Neural crest cell (in vitro differentiated cells): ENCODE measurements at places on chromosomes 4 and X.
A peak's percentile ranks its signal among the peaks of the same experiment; 100 is the strongest.

- DNase-seq, result no peak
- no peaks in the 10 kb centered on the region for H3K36me3 ChIP-seq
- no peak overlapping the region for H3K27ac ChIP-seq
- H3K4me3 ChIP-seq, result no peak overlapping the region
- no peaks in the 10 kb centered on the region for H3K27me3 ChIP-seq
- H3K4me1 ChIP-seq, result no peaks in the 10 kb centered on the region
These were observed 133.3 kb upstream of the MAGEB16 start for GRCh38 chrX:35664833-35665232.

DNA sequence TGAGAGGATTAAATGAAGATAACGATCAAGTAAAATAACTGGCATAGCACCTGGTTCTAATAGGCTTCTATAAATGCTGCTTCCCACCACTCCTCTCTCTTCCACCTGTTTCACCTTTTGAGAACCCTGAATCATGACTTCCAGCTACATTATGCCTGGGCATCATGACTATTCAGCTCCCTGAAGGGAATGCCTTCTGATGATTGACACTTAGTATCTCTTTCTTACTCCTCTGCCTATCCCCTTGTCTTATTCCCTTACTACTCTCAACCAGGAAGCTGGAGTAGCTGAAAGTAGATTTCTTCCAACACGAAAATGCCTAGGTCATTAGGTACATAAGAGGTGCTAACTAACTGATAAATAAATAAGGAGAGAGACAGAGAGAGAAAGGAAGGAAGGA, 24.7 kb upstream of the CXCL8 start:
- H3K4me3 ChIP-seq, result no peak overlapping the region
- no peaks in the 10 kb centered on the region for H3K36me3 ChIP-seq
- no peaks in the 10 kb centered on the region for H3K27me3 ChIP-seq
- no peaks in the 10 kb centered on the region for H3K4me1 ChIP-seq
- no peak overlapping the region for H3K27ac ChIP-seq

DNA sequence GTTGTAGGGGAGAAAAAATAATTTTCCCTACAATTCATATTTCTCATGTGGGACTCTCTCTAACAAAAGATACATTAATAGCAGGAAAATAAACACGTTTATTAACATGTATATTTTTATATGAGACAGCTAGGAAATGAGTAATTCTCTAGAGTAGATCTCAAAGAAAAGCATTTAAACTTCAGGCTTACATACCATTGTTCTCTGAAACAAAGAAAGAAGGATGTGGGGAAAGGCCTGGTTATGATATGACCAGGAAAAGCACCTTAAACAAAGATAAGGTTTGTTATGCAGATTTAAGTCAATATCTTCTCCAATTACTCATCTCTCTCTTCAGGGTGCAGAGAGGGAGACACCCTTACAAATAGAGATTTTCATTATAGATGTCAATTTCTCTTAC, 131.3 kb downstream of the SLC7A11 start:
- H3K27ac ChIP-seq, result no peak overlapping the region
- no peaks in the 10 kb centered on the region for H3K27me3 ChIP-seq
- H3K4me3 ChIP-seq, result no peak overlapping the region
- DNase-seq, result no peak

DNA sequence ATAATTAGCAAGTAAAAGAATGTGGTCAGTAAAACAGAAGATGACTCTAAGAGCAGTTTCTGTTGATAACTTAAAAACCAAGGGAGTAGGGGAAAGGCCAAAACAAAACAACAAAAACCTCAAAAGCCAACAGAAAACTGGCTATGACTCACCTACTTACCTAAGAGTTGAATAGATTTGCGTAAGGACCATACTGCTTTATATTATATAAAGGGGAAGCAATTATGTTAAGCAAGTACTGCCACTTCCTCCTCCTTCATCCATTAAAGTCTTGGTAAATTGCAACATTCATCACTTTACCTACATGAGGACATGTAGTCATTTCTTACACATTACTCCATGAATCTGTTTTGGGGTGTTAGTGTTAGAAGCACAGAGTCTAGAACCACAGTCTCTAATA, 85.9 kb upstream of the FAM47A start:
- no peak overlapping the region for H3K27ac ChIP-seq
- no peaks in the 10 kb centered on the region for H3K36me3 ChIP-seq
- no peaks in the 10 kb centered on the region for H3K27me3 ChIP-seq
- H3K4me3 ChIP-seq, result no peak overlapping the region

- H3K4me1 ChIP-seq, result peaks cover under 1% of the 10 kb centered on the region
- H3K27ac ChIP-seq, result no peak overlapping the region
- no peaks in the 10 kb centered on the region for H3K27me3 ChIP-seq
- H3K36me3 ChIP-seq, result peaks cover 14% of the 10 kb centered on the region
- peak overlapping the region; percentile 9 for H3K4me3 ChIP-seq
These were observed 1.9 kb downstream of the UBL4A start for GRCh38 chrX:154484255-154485149.

- H3K4me1 ChIP-seq, result peaks cover 5% of the 10 kb centered on the region
- no peaks in the 10 kb centered on the region for H3K36me3 ChIP-seq
- no peak overlapping the region for H3K4me3 ChIP-seq
- DNase-seq, result peak; percentile 51
- no peak overlapping the region for H3K27ac ChIP-seq
- no peaks in the 10 kb centered on the region for H3K27me3 ChIP-seq
These were observed 667.6 kb downstream of the PCDH18 start for GRCh38 chr4:136864604-136865185.

DNA sequence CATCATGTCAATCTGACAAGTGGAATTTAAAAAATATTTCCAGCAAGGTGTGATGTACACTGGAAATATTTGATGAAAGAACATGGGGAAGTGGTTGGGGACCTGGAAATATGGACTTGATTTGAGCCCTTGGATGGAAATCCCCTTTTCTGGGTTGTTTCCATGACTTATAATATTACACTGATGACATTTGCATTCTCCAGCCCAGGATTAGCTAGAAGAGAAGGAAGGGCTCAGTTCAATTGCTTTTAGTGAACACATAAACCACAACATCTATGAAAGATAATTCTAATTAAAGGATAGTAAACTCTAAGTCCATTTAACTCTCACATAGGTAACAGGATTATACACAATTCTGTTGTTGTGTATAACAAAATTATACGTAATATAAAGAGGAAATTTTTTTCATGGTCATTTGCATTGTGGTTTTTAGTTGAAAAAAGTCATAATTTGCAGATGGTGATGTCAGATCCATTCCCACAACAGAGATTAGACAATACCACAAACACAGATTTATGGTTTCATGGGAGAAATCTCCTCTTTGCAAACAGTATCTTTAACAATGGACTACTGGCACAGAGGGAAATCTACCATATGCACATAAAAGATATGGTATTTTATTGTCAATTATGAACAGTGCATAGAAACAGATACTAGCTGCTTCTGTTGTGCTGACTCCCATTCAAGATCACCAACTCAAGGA, 126.5 kb downstream of the DKK2 start:
- no peak overlapping the region for H3K4me3 ChIP-seq
- no peaks in the 10 kb centered on the region for H3K4me1 ChIP-seq
- H3K27me3 ChIP-seq, result peaks cover 3% of the 10 kb centered on the region
- no peak overlapping the region for H3K27ac ChIP-seq
- H3K36me3 ChIP-seq, result no peaks in the 10 kb centered on the region
- no peak for DNase-seq

DNA sequence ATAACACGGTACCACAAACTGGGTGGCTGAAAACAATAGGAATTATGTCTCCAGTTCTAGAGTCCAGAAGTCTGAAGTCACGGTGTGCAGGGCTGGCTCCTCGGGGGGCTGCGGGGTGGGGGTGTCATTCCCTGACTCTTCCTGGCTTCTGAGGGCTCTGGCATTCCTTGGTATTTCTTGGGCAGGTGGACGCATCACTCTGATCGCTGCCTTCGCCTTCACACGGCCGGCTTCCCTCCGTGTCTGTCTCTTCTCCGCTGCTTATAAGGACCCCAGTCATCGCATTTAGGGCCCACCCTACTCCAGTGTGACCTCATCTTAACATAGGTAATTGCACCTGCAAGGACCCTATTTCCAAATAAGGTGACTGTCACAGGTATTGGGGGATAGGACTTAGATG, 134.6 kb downstream of the CPZ start:
- H3K4me3 ChIP-seq, result no peak overlapping the region
- DNase-seq, result no peak
- H3K27ac ChIP-seq, result no peak overlapping the region

GRCh38 chrX:150253959-150254620, 109.0 kb upstream of the MAMLD1 start:
- H3K4me1 ChIP-seq, result no peaks in the 10 kb centered on the region

GRCh38 chrX:27078371-27078770, 384.8 kb downstream of the PPP4R3C start:
- H3K4me3 ChIP-seq, result no peak overlapping the region
- H3K4me1 ChIP-seq, result no peaks in the 10 kb centered on the region
- no peak for DNase-seq
- H3K27me3 ChIP-seq, result no peaks in the 10 kb centered on the region

- peaks cover 31% of the 10 kb centered on the region for H3K4me1 ChIP-seq
- no peak for DNase-seq
- H3K36me3 ChIP-seq, result peaks cover 4% of the 10 kb centered on the region
- no peak overlapping the region for H3K27ac ChIP-seq
These were observed 73.5 kb downstream of the CLCN5 start for GRCh38 chrX:49995795-49996455.

GRCh38 chr4:1770791-1771231, 22.3 kb upstream of the FGFR3 start:
- H3K36me3 ChIP-seq, result no peaks in the 10 kb centered on the region
- no peak overlapping the region for H3K27ac ChIP-seq
- peaks cover 11% of the 10 kb centered on the region for H3K4me1 ChIP-seq
- no peak overlapping the region for H3K4me3 ChIP-seq
- H3K27me3 ChIP-seq, result peaks cover 7% of the 10 kb centered on the region
- no peak for DNase-seq

- H3K27ac ChIP-seq, result no peak overlapping the region
- no peaks in the 10 kb centered on the region for H3K4me1 ChIP-seq
- H3K27me3 ChIP-seq, result peaks cover 25% of the 10 kb centered on the region
- H3K4me3 ChIP-seq, result no peak overlapping the region
- no peak for DNase-seq
These were observed 80.8 kb downstream of the JAKMIP1 start for GRCh38 chr4:6119507-6120020.

GRCh38 chrX:107968623-107969022, 13.5 kb downstream of the TEX13B start:
- H3K4me3 ChIP-seq, result no peak overlapping the region
- no peaks in the 10 kb centered on the region for H3K4me1 ChIP-seq
- no peaks in the 10 kb centered on the region for H3K36me3 ChIP-seq

DNA sequence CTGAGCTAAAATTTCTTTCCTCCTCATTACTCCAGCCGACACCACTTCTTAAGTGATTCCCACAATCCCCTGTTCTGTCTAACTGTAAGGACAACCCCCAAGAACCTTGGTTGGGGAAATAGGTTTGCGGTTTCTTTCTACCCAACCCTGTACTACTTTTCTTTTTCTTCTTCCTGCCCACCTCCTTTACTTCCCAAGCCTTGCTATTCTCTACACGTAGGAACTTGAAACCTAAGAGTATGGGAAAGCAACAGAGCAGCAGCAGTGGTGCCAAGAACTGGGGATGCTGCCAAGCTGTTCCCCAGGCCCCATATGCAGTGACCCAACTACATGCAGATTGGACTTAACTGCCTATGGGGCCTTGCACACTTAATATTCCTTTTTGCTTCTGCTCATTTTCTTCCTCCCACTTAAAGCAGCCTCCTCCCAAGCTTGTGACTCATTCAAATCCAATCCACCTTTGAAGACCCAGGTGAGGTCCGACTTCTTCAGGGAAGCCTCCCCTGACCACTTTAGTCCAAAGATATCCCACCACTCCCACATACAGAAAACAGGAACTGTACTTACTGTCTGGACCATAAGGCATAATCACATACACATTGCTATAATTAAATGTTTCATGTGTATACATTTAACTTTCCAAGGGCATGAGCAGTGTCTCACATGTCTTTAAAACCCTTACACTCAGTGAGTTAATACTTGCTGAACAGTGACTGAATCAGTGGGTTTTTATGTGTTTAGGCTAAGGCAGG, 1.7 kb downstream of the FAM120C start:
- H3K4me3 ChIP-seq, result peak overlapping the region; percentile 87
- H3K27ac ChIP-seq, result no peak overlapping the region
- H3K27me3 ChIP-seq, result no peaks in the 10 kb centered on the region
- peaks cover 52% of the 10 kb centered on the region for H3K4me1 ChIP-seq
- H3K36me3 ChIP-seq, result peaks cover 12% of the 10 kb centered on the region

GRCh38 chrX:12741416-12741815, 49.8 kb upstream of the PRPS2 start:
- H3K27ac ChIP-seq, result no peak overlapping the region
- no peaks in the 10 kb centered on the region for H3K4me1 ChIP-seq
- H3K4me3 ChIP-seq, result no peak overlapping the region
- H3K27me3 ChIP-seq, result no peaks in the 10 kb centered on the region
- no peak for DNase-seq

DNA sequence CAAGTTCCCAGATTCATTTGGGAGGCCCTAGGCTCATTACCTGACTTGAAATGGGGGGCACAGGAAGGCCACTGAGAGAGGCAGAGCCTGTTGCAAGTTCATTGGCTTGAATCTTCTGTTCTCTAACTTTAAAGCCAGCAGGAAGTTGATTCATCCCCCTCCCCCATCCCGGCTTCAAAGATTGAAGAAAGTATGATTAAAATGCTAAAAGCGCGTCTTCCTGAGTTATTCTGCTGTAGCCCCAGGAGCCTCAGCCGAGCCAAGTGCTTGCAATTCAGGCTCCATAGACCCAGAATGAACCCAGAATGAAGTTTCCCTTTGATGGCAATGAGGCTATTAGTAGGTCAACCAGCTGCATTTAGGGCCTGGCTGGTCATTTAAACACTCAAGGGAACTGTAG, 14.7 kb downstream of the CHST7 start:
- no peak for DNase-seq
- peaks cover 15% of the 10 kb centered on the region for H3K4me1 ChIP-seq
- no peaks in the 10 kb centered on the region for H3K27me3 ChIP-seq
- H3K36me3 ChIP-seq, result no peaks in the 10 kb centered on the region

DNA sequence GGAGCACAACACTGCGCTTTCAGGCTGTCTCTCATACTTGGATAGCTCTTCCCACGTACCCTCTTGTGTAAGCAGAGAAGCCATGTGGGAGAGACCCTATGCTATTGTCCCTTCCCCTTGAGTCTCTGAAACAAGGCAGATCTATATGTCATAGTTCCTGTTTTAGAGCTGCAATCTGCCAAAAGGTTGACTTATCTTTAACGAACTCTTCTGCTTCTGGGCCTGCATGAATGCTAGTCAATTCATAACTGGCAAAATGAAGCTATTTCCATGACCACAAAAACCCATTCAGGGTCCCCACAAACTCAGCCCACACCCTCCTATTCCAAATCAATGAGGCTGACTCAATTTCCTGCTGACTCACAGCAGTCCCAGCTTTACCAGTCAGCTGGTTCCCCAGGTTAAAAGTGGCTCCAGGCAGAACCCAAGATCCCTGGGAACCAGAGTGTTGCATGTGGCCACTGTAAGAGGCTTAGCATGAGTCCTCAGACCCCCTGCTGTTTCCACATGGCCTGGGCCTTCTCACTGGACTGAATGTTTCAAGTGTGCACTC, 25.3 kb upstream of the SOD3 start:
- H3K27ac ChIP-seq, result peak overlapping the region; percentile 43
- no peaks in the 10 kb centered on the region for H3K27me3 ChIP-seq
- no peak for DNase-seq
- no peak overlapping the region for H3K4me3 ChIP-seq
- no peaks in the 10 kb centered on the region for H3K4me1 ChIP-seq
